SK-N-SH (cell line): ENCODE measurements at places on chromosomes 3 and 15.

DNA sequence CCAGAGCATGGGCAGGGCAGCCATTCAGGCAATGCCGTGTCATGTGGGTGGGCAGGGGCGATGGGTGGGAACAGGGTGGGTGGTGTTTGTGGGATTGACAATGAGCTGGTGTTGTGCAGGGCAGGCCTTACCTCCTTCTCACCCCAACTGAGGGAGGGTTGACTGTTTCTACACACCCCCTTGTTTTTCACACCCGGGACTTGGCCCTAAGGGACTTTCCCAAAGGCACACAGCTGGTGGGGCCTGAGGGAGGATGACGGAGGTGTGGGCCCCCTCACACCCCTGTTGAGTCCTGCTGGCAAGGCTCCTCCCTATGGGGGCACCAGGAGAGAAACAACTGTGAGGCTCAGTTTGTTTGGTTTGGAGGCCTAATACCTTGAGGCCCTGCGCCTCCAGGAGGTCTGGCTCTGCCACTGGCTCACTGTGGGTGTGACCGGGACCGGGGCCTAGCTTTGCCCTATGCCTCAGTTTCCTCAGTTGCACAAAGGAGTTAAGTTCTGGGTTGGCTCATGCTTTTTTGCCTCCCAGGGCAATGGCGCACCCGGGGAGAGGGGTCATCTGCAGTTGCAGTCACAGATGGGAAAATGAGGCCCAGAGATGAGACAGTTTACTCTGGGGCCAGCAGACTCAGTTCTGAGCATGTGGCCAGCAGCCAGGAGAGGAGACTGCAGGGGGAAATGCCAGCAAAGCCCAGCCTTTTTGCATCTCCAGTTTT lies 5.1 kb upstream of the DNAH1 start:
- DNase-seq = no peak

GRCh38 chr3:170038434-170039110 lies 777 bp downstream of the GPR160 start:
- no peak for DNase-seq

- DNase-seq = no peak
These were observed 246.2 kb downstream of the FAM43A start for GRCh38 chr3:194931865-194932264.

DNA sequence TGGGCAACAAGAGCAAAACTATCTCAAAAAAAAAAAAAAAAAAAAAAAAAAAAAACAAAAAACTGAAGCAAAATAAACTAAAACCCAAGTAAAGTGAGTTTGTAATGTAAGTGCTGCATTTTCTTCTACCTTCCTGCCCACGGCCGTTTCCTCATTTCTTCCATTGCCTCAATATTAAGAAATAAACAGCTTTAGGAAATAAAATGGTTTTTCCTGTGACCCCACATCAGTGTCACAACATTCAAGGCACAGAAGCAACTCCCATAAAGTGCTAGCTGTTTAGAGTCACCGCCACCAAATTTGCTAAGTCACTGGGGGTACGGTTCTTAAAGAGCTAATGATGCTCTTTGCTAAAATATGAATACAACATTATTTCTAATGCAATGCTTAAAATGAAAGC lies 3.3 kb downstream of the PKM start:
- no peak for DNase-seq

- no peak for DNase-seq
These were observed 740.1 kb upstream of the GRM7 start for GRCh38 chr3:6120786-6121185.
